Activated CD4-positive, alpha-beta T cell treated with anti-CD3 and anti-CD28 coated beads for 36 hours (primary cell): ENCODE measurements at places on chromosomes 12 and 14.

DNA sequence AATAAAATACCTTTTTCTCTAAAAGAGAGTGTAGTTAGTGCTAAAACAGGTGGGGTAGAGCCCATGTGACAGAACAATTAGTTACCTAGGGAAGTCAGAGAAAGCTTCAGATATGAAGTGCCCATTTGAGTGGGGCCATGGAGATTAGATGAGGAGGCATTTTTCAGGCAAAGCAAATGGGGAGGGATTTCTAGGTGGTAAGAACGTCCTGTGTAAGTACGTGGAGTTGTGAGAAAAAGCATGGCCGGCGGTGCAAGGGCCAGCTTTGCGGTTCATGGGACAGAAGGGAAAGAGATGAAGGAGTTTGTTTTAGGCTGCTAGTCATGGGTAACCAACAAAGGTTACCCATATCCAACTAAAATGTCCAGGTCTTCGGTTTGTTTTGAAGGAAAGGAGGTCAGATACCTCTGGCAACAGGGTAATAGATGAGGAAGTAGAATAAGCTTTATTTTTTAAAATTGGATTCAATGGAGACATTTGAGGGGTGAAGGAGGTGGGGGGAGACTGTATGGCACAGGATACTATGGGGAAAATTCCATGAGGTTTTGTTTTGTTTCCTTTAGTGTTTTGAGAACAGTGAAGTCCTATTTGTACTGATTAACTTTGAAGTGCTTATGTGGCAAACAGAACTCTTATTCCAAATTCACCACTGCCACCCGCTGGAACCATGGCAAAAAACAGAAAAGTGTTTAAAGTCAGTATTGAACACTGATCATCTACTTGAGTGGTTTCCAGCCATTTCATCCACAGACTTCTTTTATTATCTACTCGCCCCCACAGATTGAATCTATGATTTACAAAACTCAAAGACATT is 10.0 kb upstream of the SNRPF start:
- no peaks in the 10 kb centered on the region for H3K4me1 ChIP-seq
- no peak overlapping the region for H3K4me3 ChIP-seq
- no peaks in the 10 kb centered on the region for H3K36me3 ChIP-seq
- H3K27ac ChIP-seq: no peak overlapping the region

DNA sequence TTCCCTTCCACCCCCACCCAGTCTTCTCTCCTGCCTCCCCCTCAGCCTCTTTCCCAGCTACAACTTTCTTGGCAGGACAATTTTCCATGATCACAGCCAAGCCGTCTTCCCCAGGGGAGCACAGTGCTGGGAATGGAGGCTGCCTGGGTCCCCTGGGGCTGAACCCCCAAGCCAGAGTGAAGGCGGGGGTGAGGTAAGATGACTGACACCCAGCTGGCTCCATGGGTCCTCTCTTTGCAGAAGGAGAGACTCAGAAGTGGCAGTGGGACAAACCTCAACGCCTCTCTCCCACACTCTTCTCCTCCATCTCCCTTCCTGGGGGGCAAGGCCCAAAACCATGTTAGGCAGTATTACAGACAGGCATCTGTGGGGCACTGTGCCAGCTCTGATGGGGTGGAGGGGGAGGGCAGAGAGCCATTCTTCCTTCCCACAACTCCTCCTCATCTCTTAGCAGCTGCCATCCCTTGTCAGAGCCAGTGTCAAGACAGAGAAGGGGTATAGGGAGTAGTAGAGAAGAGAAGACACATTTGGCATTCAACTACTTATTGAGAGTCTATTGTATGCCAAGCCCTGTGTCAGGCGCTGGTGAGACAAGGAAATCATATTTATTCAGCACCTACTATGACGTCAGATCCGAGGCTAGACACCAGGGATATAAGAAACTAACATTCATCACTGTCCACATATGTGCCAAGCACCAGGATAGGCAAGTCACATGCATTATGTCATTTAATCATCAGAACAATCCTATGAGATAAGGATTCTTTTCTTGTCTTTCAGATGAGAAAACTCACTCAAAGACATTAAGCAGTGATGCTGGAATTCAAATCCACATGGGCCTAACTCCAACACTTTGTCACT is 3.6 kb downstream of the ITGA7 start:
- no peaks in the 10 kb centered on the region for H3K36me3 ChIP-seq
- peaks cover 18% of the 10 kb centered on the region for H3K4me1 ChIP-seq
- no peak overlapping the region for H3K27ac ChIP-seq
- no peak overlapping the region for H3K4me3 ChIP-seq
- peaks cover 18% of the 10 kb centered on the region for H3K27me3 ChIP-seq

DNA sequence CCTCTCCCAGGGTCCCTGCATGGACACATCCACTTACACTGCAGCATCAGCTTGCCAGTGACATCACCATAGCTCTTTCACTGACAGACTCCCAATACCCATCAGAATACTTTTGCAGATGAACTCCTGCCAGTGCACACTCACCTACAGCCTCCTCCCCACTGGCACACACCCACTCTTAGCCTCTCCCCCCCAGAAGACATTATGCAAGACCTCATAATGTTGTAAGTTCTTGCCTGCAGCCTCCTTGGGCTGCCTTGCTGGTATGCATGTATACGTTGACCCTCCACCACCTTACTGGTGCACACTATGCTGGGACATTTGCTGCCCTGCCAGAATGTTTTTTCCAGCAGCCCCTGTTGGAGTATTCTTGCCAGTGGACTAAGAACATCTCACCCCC is 324.2 kb downstream of the AEBP2 start:
- no peak for DNase-seq
- H3K27ac ChIP-seq: no peak overlapping the region
- H3K4me3 ChIP-seq: no peak overlapping the region
- peaks cover 2% of the 10 kb centered on the region for H3K4me1 ChIP-seq
- no peaks in the 10 kb centered on the region for H3K36me3 ChIP-seq

- no peak overlapping the region for H3K4me3 ChIP-seq
- H3K4me1 ChIP-seq: no peaks in the 10 kb centered on the region
- no peak overlapping the region for H3K27ac ChIP-seq
- H3K27me3 ChIP-seq: peaks cover 14% of the 10 kb centered on the region
- DNase-seq: no peak
- no peaks in the 10 kb centered on the region for H3K36me3 ChIP-seq
Observed at GRCh38 chr14:81582420-81582819, 48.8 kb upstream of the SEL1L start.

DNA sequence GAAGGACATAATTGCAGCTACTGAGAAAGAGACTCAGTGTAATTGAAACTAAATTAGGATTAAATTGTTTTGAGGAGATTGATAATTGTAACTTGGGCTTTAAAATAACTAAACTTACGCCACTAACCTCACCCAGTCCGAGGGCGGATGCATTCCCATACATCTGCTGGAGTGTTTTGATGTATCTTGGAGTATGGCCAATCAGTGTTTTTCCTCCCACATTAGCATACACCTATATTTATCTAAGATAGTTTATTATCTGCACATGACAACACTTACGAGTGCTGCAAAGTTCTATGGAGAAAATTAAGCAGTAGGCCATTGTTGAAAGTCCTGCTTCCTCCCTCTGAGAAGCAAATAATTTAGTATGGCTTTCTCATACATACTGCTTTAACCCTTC is 184.7 kb upstream of the PLEKHG7 start:
- H3K36me3 ChIP-seq: peaks cover 3% of the 10 kb centered on the region
- no peak overlapping the region for H3K4me3 ChIP-seq
- H3K27ac ChIP-seq: no peak overlapping the region
- DNase-seq: no peak

DNA sequence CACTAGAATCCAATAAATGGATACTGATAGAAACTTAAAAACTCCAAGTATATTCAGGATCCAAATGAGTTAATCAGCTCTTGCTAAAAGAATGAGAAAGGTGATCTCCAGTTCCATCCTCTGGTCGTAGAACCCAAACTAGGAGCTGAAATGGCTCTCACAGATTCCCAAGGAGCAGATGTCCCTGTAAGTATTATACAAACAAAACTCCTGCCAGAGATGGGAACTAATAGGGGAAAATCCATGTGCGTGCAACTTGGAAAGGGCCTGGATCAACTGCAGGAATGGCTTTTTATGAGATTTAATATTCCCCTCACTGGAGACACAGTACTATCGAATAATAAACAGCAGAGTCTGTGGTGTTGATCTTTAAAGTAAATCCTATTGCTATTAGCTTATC is 309.2 kb upstream of the TBX3 start:
- H3K36me3 ChIP-seq: no peaks in the 10 kb centered on the region
- H3K27ac ChIP-seq: no peak overlapping the region
- no peaks in the 10 kb centered on the region for H3K4me1 ChIP-seq
- DNase-seq: no peak
- no peaks in the 10 kb centered on the region for H3K27me3 ChIP-seq

- peaks cover 33% of the 10 kb centered on the region for H3K36me3 ChIP-seq
- H3K4me3 ChIP-seq: peak overlapping the region; percentile 85
- peaks cover 43% of the 10 kb centered on the region for H3K4me1 ChIP-seq
- no peak for DNase-seq
Observed at GRCh38 chr14:31205681-31206535, 1.7 kb downstream of the HECTD1 start.

- peaks cover 48% of the 10 kb centered on the region for H3K27me3 ChIP-seq
- no peak overlapping the region for H3K27ac ChIP-seq
- no peaks in the 10 kb centered on the region for H3K36me3 ChIP-seq
- no peak overlapping the region for H3K4me3 ChIP-seq
- peaks cover 3% of the 10 kb centered on the region for H3K4me1 ChIP-seq
- DNase-seq: peak; percentile 42
Observed at GRCh38 chr14:103188810-103189480, 65.7 kb downstream of the TNFAIP2 start.

DNA sequence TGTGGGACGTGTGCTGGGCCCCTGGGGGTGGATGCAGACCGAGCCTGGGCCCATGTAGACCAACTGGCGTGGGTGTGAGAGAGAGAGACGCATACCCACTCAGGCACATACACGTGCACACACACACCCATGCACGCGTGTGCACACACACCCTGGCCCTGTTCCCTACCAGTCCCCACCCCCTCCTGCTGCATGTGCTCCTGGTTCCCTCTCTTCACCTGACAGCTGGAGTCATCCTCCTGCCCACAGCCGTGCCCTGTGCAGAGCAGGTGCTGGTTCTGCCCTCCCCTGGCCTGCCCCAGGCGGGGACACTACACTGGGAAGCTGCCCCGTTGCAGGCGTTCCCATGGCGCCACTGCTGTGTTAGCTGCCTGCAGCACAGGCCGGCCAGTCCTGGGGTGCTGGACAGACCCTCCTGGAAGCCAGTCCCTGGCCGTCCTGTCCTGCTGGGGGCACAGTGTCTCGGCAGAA is 18.5 kb downstream of the PACS2 start:
- H3K27ac ChIP-seq: no peak overlapping the region
- peaks cover 28% of the 10 kb centered on the region for H3K4me1 ChIP-seq
- H3K27me3 ChIP-seq: no peaks in the 10 kb centered on the region
- DNase-seq: no peak
- H3K4me3 ChIP-seq: no peak overlapping the region

DNA sequence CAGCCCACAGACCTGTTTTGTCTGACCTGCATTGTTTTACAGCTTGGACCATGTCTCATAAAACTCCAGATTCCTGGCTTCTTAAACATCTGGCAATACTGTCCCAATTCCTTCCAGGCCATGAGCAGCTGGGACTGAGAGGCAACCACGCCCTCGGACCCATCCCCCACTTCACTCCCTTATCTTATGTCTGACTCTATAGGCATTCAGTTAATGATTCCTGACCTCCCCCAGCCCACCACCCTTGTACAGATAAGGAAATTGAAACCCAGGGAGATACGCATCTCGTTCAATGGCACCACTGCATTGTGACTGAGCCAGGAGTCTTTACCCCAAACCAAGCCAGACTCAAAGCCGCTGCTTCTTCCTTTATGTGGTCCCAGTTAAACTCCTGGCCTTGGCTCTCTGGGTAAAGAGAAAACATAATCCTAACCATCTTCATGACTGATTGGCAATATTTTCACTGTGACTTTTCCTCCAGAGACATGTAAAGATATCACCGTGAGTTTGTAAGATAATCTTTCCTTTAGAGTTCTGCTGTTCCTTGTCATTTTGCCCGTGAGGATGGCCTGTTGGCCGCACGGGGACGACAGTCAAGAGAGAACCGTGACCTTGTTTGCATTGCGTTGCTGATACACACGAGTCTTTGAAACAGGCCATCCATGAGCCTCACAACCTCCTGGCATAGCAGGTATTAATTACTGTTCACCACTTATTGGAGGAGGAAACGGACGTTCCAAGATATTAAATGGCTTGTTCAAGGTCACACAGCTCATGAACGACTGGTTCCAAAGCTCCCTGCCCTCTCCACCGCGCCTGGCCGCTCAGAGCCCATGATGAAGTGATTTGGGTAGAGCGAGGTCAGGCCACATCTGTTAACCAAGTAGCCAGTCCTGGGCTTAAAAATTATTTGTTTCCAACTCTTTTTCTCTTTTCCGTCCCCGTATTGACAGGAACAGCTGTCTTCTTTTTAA is 39.4 kb downstream of the MAP1LC3B2 start:
- DNase-seq: no peak
- peaks cover 26% of the 10 kb centered on the region for H3K4me1 ChIP-seq
- no peak overlapping the region for H3K27ac ChIP-seq

GRCh38 chr14:95331708-95332408 is 12.2 kb upstream of the CLMN start:
- no peak overlapping the region for H3K4me3 ChIP-seq
- H3K4me1 ChIP-seq: no peaks in the 10 kb centered on the region
- no peaks in the 10 kb centered on the region for H3K36me3 ChIP-seq

DNA sequence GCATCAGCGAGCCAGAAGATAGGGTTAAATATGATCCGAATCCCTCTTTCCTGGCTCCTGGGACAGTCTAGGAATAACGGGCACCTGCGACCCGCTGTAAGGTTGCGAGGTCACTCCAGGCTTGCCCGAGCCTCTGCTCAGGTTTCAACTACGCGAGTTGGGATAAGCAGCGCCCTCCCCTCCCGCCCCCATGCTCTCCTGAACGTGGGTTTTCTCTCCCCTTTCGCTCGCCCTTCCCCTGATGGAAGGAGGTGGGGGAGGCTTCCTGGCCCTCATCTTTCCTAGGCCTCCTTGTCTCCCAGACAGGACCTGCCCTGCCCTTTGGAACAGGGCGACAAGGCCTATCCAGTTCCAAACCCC is 753 bp upstream of the ATP5MC2 start:
- peak overlapping the region; percentile 95 for H3K27ac ChIP-seq
- peaks cover 21% of the 10 kb centered on the region for H3K4me1 ChIP-seq
- peak overlapping the region; percentile 93 for H3K4me3 ChIP-seq
- peaks cover 20% of the 10 kb centered on the region for H3K27me3 ChIP-seq

DNA sequence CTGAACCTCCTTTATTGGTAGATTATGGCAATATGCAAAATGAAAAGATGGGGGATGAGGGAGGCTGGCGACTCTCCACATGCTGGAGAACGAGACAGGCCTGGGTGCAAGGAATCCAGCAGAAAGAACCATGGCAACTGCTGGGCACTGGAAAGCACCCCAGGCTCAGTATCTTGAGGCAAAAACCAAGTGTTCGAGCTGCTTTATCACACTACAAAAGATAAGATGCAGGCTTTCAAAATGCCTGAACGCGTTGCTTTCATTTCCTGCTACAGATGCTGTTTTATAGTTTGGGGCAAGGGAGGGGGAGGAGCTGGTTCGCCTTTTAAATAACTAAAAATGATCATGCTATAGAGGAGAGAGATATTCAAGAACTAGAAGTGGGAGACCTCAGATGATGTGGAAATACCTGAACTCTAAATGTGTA is 38.9 kb downstream of the NIN start:
- peak overlapping the region; percentile 53 for H3K4me3 ChIP-seq
- H3K27ac ChIP-seq: peak overlapping the region; percentile 91
- DNase-seq: peak; percentile 37
- H3K4me1 ChIP-seq: peaks cover 72% of the 10 kb centered on the region
- H3K36me3 ChIP-seq: peaks cover 36% of the 10 kb centered on the region
- no peaks in the 10 kb centered on the region for H3K27me3 ChIP-seq

GRCh38 chr12:109598428-109598854 is 24.8 kb downstream of the MVK start:
- H3K4me3 ChIP-seq: no peak overlapping the region
- H3K36me3 ChIP-seq: no peaks in the 10 kb centered on the region
- no peaks in the 10 kb centered on the region for H3K27me3 ChIP-seq
- no peak overlapping the region for H3K27ac ChIP-seq
- peaks cover 31% of the 10 kb centered on the region for H3K4me1 ChIP-seq
